ENCODE measurements at places on chromosomes 2 and 18.

DNA sequence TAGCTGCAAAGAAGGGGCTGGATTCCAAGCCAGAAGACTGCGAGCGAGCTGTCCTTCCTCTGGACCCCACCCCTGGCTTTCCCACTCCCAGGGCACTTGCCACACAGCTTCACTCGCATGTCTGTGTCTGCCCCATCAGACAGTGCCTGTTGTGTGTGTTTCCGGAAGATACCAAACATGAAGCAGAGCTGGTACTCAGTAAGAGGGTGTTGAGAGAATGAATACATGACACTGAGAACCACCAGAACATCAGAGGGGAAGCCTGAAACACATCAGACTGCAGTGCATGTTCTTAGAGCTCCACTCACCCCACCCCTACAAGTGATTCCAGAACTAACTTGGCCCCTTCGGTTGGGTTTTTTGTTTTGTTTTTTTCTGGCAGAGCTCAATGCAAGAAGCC, 181.5 kb downstream of the TTC32 start:
- DNase-seq: no peak

DNA sequence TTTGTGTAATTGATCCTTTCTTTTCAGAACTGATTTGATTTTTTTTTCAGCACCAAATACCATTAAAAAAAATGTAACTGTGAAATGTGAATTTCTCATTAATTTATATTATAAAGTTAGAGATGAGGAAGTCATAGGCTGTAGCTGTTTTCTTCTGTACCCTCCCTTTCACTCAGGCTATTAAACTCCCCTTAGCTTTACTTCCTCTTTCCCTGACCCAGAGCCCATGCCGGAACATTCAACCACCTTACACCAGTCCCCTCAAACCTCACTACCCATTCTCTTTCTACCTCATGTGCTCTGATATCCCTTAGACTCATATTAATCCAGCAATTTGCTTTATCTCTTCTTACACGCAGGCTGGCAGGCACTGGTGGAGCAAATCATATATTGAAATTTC, 12.4 kb downstream of the GALNT5 start:
- no peak for DNase-seq

- DNase-seq: no peak
Measured at GRCh38 chr18:9900699-9901098, 13.1 kb upstream of the VAPA start.

- DNase-seq: no peak
Measured at GRCh38 chr2:178732913-178733312, 74.3 kb downstream of the TTN start.

All from hepatocyte (in vitro differentiated cells).